ELF-1 (cell line): ENCODE measurements at places on chromosomes 7 and 10.

GRCh38 chr10:13628661-13629060 is 41.9 kb downstream of the PRPF18 start:
- no peak for DNase-seq

- DNase-seq, result no peak
Observed at GRCh38 chr7:74709880-74710671, 52.6 kb downstream of the GTF2I start.

- peak; percentile 84 for DNase-seq
Observed at GRCh38 chr7:101936611-101937231, 119.3 kb downstream of the CUX1 start.

DNA sequence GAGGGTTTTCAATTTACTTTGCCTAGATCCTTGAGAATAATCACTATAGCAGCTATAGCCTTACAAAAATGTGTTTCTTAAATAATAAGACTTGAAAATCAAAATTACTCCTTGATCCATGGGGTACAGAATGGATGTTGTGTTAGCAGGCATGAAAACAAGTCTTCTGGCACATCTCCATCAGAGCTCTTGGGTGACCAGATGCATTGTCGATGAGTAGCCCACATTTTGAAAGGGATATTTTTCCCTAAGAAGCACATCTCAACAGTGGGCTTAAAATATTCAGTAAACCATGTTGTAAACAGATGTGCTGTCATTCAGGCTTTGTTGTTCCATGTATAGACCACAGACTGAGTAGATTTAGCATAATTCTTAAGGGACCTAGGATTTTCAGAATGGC is 827.8 kb downstream of the GRM8 start:
- DNase-seq, result no peak

DNA sequence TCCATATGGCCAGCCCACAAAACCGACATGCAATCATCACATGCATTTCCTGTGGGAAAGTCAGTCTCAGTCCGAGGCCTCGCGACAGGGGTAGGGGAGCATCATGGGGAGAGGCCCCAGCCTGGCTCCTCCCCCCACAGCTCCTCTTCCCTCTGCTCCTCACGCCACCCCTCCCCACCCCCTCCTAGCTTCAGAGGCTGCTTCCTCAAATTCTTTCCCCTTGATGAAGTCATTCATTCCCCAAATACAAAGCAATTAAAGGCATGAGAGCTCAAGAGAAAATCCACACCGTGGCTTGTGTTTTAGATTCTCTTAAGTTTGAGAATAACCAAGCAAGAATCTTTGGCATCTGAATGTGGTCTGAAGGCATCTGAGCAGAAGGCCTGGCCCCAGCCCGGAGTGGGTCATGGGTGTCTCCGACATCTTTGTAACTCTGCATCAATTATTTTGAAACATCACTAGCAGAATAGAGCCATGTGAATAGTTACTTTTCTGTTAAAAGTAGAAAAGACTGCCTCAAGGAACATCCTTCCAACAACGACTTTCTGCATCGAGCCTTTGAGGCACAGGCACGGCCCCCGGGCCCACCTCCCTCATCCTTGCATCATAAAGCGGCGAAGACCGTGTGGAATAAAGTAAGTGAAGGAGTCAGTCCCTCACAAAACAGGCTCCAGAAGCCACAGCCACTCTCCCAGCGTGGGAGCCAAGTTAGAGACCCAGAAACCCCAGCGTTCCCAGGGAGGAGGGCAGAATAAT is 90.9 kb downstream of the DIP2C start:
- DNase-seq, result peak; percentile 47

DNA sequence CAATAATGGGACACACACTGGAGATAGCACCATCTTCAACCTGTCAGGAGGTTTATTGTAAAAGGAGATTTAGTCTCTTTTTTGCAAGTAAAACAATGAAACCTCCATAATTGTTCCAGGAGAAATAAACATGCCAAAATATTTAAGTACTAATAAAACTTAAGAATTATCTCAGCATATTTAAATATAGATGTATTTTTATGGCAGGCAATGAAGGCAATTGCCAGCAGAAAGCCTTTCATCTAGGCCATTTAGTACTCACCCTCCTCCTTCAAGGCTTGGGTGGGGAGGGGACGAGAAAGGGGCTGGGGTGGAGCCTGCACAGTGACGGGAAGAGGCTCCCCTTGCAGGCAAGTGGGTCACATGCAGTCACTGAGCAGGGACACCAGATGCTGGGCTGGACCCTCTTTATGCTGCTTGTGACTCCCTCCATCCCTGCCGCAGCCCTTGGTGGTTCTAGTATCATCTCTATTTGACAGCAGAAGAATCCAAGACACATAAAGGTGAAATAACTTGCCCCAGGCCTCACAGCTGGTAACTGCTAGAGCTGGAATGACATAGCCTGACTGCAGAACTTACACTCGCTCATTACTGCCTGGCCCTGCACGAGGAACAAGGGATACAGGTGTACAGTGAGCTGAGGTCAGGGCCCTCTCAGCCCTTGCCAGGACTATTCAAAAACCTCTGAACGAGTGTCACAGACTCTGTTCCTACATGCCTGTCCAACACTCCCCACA is 449.5 kb upstream of the ZMIZ1 start:
- DNase-seq, result peak; percentile 49

GRCh38 chr7:2198206-2198605 is 34.5 kb downstream of the MAD1L1 start:
- no peak for DNase-seq

DNA sequence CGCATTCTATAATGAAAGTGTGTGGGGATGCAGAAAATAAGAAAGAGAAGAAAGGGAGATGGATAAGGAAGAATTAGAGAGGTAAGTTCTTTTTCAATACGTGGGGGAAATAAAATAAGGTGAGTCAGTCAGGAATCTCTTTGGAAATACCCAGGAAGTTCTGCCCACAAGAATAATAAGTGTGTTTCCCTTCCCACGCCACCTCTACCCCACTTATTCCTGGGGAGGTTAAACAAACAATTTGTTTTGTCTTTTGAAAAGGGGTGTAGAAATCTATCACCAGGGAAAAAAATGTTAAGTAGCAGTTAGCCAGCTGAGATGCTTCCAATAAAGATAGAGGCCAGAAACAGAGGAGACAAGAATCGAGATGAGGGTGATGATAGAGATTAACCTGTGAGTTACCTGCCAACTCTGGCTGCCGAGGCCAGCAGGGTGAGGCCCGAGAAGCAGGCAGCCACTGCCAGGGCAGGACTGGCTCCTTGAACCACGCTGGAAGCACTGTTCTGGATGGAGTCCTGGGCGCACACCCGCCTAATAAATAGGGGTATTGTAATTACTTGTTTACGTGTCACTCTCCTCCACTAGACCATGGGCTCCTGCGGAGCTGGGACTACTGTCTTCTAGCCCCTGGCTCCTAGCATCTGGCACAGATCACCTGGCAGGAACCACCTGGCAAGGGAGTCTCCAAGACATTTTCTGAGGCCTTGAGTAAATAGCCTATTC is 191.3 kb downstream of the FGFR2 start:
- no peak for DNase-seq

DNA sequence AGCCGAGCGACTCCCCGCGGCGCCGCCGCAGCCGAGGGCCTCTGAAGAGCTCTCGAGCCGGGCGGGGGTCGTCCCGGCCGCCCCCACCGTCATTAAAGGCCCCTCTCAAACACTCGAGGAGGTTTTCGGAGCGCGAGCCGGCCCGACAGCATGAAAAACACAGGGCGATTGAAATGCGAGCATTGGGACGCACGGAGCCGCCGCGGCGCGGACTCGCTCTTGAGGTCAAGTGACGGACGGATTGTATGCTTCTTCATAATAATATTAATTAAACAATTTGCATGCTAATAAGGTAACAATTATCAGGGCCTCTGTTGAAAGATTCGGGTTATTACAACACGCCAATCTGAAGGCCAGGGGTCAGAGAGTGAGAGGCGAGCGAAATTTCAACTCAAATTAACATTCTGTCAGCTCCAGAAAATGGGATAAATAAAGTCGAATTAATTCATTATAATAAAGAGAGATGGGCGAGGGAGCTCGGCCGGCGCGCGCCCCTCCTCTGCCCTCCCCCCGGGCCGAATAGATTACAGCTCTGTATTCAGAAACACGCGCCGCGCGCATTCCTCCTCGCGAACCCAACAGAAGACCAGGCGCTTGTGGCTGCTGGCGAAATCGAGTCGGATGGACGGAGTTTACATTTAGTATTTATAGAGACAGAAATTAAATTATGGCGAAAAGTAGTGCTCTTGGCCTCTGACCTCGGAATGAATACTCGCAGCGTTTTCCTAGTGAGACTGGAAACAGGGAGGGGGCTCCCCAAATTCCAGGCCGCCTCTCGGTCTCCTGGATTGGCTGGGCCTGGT is 2.1 kb upstream of the UNCX start:
- DNase-seq, result no peak

GRCh38 chr7:84139986-84140729 is 54.4 kb downstream of the SEMA3A start:
- no peak for DNase-seq

GRCh38 chr10:60737242-60737641 is 41.0 kb upstream of the CDK1 start:
- DNase-seq, result no peak

- DNase-seq, result no peak
Observed at GRCh38 chr10:6503171-6503570, 76.9 kb downstream of the PRKCQ start.

DNA sequence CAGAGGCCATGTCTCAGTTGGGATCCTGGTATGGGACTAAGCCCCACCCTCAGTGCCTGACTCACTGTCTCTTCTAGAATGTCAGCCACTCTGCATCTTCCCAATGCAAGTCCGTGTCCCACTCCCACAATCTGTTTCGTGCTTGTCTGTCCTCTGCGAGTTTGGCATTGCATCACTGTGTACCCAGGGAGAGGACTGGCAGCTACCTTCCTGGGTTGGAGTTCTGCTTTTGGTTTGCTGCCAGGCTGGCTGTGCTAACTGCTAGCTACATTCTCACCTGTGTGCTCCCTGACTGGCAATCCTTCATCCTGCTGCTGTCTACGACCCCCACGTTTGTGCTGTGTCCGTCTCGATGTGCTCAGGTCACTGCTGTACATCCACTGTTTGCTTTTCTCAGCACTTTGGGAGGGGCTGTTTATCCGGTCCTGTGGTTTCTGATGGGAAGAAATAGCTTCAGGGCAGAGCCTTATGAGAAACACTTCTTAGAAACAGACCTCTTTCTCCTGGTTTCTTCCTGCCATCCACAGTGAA is 56.0 kb upstream of the GLI3 start:
- DNase-seq, result peak; percentile 41

GRCh38 chr7:16299853-16300252 is 121.5 kb downstream of the CRPPA start:
- DNase-seq, result no peak

DNA sequence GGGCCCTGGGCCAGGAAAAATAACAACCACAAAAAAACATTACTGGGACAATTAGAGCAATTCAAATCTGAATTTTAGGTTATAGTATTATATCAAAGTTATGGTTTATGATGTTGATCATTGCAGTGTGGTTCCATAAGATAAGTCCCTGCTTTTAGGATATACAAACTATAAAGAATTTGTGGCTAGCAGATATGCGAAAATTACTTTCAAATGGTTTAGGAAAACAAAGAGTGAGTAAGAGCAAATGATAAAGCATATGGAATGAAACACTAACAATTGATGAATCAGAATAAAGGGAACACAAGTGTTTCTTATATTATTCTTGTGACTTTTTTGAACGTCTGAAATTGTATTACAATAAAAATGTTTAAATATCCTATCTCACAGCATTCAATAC is 64.4 kb upstream of the HECTD2 start:
- DNase-seq, result no peak

GRCh38 chr7:2710901-2711551 is 23.0 kb downstream of the AMZ1 start:
- DNase-seq, result no peak

DNA sequence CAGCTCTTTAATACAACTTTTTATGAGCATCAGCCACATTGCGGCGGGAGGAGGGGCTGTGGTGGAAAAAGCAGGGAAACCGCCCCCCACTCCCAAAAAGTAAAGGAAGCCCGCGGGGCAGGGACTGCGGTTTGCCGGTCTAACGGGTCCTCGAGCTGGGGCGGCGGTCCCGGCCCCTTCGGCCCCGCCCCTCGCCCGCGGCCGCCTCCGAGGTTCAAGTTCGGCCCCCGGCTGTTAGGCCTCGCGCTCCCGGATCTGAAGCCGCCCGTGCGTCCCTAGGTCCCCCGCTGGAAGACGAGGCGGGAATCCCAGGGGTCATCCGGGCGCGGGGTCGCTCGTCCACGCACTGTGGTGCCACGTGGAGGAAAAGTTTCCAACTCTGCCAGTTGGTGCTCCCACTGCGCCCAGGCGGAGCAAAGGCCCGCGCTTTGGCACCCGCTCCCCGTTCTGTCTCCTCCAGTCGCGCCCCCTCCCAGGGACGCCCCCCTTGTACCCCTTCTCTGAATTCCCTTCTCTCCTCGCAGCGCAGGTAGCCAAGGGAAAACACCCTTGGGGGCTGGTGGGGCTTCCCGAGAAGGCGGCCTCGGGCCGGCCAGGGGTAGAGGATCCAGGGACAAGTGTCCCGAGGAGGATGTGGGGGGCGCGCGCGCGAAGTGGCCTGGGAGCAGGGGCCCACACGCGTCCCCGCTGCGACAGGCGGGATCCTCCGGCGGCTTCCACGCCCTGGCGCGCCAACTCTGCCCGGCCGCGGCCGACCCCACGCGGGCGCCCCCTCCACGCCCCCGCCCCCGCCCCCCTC is 798 bp upstream of the AUTS2 start:
- peak; percentile 75 for DNase-seq

DNA sequence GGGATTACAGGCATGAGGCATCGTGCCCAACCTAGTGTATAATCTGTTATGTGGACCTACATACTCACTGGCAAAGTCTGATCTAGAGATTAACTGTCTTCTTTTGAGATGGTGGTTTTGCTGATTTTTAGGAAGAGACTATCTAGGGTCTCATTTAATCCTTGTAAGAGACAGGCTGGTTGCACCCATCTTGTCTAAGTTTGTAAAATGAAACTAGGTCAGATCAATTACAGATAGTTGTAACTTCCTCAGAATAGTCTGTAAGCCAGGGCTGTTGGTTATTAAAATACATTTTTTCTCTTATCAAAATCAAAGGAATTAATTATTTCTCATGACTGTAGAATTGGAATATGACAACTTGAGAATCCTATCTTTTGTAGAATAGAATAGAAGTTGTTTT is 64.6 kb upstream of the RPA3 start:
- no peak for DNase-seq

GRCh38 chr7:5687936-5688630 is 93.4 kb downstream of the RNF216 start:
- DNase-seq, result no peak

DNA sequence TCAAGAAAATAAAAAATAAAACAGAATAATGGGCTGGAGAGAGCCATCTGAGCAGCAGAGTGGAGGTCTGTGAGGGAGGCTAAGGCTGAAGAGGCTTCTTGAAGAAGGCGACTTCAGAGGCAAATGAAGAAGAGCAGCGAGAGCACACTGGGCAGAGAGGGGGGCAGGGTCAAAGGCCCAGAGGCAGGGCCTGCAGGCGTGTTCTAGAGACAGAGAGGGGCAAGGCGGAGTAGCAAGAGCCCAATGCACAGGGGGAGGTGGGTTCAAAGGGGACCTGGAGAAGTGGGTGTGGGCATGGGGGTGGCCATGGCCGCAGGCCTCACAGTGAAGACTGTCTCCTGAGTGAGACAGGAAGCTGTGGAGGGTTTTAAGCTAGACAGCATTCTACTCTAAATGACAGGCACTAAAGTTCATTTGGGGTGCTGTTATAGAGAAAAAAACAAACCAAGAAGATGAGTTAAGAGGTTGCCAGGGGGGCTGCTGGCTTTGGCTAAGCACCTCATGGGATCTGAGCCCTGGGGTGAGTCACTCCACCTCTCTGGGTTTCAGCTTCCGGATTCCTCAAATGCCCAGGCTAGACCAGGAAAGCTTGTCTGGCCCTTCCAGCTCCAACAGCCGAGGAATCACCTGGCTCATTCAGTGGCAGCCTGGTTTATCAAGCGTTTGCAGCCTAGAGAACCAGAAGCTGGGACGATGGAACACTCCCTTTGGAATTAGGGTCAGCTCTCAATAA is 81.7 kb downstream of the DLG5 start:
- DNase-seq, result peak; percentile 83
